AG20443 (cell line): ENCODE measurements at places on chromosomes 12 and 14.
A peak's percentile ranks its signal among the peaks of the same experiment; 100 is the strongest.

- no peak for DNase-seq
Observed at GRCh38 chr14:24556756-24557155, 19.3 kb downstream of the CTSG start.

DNA sequence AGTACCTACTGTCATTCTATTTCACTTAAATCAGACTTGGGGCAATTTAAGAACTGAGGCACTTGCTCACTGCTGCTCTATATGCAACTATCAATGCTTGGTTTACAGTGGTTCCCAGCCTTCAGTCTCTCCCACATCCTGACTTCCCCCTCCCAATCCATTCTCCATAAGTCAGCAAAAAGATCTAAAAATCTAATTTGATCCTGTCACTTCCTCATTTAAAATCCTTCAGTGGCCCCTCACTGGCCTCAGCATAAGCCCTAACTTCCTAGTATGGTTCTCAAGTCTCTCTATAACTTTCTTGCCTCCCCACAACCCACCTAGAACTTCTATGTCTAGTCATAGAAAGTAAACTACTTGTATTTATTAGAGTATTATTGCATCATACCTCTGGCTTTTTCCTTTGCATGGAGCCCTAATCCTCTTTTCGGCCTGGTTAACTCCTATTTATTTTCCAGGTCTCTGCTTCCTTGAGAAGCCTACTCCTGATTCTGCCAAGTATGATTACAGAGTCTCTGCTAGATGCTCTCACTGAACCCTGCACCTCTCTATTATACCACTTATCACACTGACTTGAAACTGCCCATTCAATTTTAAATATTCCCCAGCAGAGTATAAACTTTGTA, 130.6 kb downstream of the RALGAPA1 start:
- DNase-seq = no peak

- no peak for DNase-seq
Observed at GRCh38 chr14:59182641-59183040, 5.8 kb upstream of the DAAM1 start.

DNA sequence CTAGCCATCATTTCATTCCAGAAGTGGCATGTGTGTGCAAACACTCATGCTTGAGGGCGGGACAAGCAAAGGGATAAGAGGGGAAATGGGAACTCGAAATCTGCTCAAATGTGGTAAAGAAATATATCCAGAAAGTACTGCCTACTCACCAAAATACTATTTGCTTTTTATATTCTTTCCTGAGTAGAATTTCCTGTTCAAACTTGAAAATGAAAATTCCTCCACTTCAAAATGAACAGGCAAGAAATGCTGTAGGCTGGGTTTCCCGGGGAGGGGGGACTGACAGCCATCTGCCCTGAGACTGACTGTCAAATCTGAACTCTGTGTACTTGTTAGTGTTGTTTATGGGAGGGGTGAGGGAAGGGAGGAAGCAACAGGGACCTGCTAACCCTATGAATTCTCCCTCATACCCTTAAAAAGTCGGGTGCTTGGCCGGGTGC, 34.6 kb downstream of the NTF3 start:
- DNase-seq = peak; percentile 48

DNA sequence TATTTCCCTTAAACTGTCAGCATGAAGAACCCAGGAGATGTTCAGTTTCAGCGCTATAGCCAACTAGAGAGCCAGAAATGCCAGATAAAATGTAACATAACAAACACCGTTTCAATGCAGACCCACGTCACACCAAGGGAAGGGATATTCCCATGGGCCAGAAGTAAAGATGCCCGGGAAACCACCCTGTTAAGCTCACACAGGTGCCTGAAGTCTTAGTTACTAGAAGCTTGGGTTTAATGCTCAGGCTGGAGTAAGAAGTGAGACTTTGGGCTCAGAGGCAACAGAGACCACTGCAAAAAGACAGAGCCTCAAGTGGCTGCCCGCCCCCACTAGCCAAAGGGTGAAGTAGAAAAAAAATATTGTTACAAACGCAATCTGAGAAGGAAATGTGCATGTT, 52.3 kb downstream of the SYNE3 start:
- no peak for DNase-seq

DNA sequence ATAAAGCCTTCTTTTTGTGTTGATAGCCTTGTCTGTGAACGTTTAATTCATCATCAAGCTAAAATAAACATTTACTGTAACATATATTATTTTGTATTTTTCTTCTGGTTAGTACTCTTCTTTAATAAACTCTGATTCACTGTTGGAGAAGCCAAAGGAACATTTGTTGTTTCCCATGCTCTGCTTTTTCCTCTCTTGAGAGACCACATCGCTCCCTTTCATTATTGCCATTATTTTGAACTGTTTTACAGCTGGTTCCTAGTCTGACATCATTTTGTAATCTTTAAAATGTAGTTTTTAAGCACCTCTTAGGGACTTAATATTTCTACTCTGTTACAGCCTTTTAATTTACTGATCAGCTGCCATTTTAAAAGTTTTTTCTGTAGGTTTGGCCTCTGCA, 301.8 kb downstream of the NPAS3 start:
- DNase-seq = no peak

- DNase-seq = no peak
Observed at GRCh38 chr12:132776816-132777568, 15.4 kb upstream of the ANKLE2 start.

DNA sequence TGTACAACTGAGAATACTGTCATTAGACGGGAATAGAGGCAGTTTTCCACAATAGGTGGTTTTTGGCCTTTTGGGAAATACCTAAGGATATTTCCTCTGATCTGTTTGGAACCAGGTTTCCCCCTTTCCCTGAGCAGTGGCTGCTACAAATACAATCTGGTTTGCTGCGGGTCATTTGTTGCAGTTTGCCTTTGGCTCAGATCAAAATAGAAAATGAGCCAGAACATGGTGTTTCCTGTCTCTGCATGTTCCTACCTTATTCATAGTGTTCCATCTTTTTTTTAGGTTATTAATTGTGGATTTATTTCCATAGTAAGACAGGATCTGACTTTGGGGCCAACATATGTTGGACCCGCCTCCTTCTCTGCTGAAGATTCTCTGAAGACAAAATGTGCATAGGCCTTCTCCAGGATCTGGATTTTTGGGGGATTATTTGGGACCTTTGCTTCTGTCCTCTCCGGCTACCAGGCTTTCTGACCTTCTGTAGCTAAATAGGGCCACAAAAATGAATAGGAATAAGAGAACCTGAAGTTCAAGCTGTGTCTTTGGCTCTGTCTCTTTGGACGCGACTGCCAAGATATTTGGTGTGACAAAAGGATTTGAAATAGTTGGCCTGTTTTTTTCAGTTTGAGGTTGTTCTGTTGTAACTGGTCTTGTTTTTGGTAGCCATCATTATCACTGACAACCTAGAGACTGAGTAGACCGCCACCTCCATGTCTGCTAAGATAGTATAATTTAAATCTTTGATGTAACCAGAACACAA, 146.9 kb downstream of the PRKCH start:
- no peak for DNase-seq

GRCh38 chr14:76085358-76085757, 66.4 kb upstream of the GPATCH2L start:
- DNase-seq = no peak

- no peak for DNase-seq
Observed at GRCh38 chr14:84535976-84536375, 994.0 kb upstream of the FLRT2 start.

DNA sequence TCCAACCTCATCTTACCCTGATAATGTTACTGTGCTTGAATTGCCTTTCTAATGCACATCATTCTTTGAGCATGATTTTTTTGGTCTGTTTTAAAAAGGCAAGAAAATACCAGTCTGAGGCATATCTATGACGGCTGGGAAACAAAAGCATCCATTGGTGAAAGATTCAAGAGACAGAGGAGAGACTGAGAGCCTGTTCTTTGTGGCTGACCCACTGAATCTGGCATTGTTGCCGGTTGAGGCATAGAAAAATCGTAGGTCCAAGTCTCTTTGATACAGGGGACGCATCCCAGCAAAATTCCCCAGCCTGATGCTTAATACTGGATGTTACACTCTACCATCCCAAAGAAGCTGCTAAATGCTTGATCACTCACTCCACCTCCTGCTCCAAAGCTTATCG, 2.9 kb upstream of the KLHL42 start:
- no peak for DNase-seq

DNA sequence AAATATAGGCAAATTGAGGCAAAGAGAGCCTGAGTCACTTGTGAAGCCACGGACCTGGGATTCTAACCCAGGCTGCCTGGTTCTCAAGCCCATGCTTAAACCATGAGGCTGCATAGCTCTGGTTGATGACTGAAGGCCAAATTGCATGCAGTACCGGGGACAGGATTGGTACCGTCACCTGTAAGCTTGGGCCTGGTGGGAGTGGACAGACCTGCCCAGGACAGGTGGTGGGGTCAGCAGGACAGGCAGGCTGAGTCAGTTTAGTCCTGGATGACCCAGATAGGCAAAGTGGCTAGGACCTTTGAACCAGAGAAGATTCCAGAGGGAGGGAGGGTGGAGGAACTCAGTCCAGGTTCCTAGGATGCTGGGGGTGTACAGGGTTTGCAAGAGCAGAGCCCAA, 25.8 kb downstream of the RIN3 start:
- no peak for DNase-seq

DNA sequence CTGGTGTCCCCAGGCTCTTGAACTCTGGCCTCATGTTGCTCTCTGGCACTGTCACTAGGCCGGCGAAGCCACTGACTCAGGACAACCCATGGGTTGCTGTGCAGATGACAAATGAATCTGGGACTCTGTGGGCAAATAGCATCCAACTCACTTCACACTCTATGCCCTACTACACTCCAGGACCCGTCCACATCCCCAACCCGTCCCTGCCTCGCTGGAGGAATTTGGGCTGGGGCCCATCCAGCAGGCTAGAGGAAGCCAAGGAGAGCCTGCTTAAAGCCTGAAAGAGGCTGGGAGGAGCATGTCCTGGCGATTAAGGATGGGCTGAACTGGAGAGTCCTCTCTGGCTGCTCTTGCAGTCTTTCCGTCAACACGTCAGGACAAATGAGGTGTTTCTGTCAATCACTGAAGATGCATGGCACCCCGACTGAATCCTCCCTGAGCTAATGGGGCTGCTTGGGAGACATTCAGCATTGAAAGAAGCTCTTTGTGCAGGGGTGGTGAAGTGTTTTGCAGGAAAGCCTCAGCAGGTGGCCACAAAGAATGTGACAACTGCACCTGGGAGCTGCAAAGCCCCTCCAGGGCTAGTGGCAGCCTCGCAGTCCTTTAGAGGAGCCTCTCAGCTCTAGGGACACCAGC, 71.7 kb downstream of the ANO2 start:
- no peak for DNase-seq

DNA sequence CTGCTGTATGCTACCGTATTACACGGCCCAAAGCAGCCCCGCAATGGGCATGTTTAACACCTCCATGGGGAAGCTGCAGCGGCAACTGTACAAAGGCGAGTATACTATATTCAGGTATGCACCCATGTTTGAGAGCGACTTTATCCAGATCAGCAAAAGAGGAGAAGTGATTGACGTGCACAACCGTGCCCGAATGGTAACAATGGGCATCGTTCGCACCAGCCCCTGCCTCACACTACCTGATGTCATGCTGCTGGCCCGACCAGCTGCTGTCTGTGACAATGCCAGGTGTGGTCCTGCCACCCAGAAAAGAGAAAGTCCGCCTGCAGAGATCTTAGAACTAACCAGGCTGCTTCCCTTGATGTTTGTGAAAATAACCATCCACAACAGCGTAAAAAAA, 630 bp downstream of the GARIN6 start:
- DNase-seq = no peak

- no peak for DNase-seq
Observed at GRCh38 chr12:7059780-7060179, 738 bp upstream of the C1S start.

DNA sequence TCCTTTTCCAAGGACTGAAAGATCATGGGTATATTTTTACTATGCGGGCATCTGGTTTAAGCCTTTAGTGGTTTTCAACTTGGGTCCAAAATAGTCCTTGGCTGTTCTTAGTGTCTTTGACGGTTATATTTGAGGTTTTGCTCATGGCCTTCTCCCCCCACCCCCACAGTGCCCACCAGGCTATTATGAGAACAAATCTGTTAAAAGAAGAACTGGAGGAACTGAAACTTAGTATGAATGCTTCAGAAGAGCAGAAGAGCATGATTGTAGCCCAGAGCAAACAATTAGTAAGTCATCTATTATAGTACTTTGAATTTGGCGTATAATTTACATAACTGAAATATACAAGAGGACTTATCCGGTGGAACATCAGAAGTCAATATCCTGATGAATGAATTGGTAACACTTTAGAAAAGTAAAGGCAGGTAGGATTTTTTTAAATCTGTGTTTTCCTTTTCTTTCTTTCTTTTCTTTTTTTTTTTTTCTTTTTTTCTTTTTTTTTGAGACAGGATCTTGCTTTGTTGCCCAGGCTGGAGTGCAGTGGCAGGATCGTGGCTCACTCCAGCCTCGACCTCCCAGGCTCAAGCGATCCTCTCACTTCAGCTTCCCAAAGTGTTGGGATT, 71.8 kb upstream of the BCAT1 start:
- no peak for DNase-seq

DNA sequence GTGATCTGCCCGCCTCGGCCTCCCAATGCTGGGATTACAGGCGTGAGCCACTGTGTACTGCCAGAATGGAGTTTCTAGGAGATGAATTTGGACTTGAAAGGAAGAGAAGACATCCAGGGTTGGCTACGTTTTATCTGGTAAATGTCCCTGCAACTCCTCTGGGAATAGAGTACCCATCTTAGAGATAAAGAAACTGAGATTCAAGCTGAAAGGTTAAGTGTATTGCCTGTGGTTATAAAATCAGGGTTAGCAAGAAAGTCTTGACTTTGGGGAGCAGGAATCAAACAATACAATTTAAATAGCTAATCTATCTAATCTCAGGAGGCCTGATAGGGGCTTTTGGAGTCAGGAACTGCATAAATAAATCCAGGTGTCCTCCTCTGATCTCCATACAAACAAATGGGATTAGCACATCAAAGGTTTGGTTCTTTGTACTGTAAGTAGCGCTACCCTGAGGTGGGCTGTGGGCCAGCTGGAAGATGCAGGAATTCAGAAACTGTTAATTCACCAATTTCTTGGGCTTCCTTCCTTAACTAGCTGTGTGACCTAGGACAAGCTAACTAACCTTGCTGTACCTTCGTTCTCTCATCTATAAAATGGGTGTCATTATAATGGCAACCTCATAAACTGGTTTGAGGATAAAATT, 45.1 kb downstream of the TBX3 start:
- no peak for DNase-seq
